Germinal center (tissue), 1 donor: ENCODE measurements at places on chromosomes 7 and 10.

- no peak for DNase-seq
Observed at GRCh38 chr7:154598396-154598795, 404.5 kb downstream of the PAXIP1 start.

GRCh38 chr7:155213385-155213784 lies 84.3 kb upstream of the INSIG1 start:
- DNase-seq: no peak

DNA sequence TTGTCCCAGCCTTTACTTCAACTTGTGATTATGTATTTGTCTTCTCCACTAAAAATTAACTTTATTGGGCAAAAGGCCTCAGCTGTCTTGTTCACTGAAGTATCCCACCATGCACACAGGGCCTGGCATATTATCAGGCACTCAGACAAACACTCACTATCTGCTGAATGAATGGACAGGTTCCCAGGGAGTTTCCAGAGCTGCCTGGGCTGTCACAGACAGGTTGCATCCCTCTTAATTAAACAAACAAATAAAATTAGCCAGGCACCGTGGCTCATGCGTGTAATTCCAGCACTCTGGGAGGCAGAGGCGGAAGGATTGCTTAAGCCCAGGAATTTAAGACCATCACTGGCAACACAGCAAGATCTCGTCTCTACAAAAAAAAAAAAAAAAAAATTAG lies 1.5 kb upstream of the TSPAN14 start:
- no peak for DNase-seq

- no peak for DNase-seq
Observed at GRCh38 chr10:57716884-57717283, 550.8 kb downstream of the IPMK start.

DNA sequence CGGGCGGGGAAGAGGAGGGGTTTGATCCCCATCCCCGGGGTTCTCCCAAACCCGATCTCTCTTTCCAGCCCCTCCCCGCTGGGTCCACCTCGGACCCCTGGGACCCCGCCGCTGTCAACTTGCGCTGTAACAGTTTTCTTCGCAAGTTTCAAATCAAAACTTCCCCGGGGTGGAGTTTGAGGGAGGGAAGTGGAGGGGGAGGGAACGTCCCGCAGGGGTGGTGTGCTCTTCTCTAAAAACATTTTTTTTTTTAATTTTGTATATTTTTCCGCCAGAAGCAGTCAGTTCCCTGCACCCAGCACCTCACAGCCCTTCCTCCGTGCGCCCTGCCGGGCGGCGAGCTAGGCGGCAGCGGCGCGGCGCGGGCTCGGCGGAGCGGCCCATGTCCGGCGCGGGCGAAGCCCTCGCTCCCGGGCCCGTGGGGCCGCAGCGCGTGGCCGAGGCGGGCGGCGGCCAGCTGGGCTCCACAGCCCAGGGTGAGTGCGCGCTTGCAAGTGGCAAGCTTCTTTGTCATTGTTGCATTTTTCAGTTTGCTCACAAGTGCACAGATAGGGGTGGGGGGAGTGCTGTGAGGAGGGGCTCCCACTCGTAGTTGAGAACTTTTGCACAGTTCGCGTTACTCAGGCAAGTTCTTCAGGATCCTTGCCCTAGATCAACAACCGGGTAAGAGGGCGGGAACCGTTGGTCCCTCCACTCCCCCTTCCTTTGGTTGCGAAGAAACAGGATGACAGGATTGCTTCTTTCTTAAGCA lies 933 bp downstream of the MDFIC start:
- peak; percentile 55 for DNase-seq
